ENCODE measurements at places on chromosomes 2 and 18. TPM values are rescaled to one million over a fixed set of nuclear protein-coding genes. Genes with fewer than 3 reads are reported as not detected.

CFC1 gene
- total RNA-seq = not detected

CTLA4 gene
- total RNA-seq = not detected

DNA sequence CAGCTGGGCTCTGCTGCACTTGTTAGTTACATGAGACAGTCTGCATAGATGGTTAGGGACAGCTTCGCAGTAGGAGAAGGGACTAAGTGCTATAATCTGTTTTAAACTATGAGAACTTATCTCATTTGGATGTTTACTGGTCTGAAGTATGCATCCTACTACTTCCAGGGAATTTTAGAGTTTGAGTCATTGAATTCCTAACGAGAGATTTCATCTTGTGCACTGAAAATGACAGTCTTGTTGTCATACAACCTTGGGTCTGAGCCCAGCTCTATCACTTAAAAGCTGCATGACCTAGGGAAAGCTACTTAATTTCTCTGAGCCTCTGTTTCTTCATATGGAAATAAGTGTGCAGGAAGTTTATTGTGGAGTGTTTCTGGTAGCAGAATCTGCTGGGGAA lies 78.4 kb downstream of the TRIM43 start:
- H3K4me1 ChIP-seq = peaks cover 16% of the 10 kb centered on the region
- no peak overlapping the region for H3K4me3 ChIP-seq
- peak; percentile 67 for DNase-seq
- H3K27me3 ChIP-seq = no peaks in the 10 kb centered on the region

DNA sequence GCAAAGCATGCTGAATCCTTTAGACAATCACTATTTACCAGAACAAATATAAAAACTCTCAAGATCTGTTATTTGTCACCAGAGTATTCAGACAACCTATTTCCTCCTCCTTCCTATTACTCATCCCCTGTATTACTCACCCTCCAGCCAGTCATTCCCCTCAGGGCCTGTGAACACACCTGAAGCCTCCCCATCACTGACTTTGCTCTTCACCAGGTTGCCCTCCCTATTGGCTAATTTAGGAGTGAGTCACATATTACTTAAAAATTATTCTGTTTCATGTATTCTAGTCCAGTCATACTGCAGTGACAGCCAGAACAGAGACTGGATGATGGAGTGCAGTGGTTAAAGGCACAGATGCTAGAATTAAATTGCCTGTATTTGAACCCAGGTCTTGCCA lies 3.7 kb upstream of the ATG16L1 start:
- peaks cover 3% of the 10 kb centered on the region for H3K4me1 ChIP-seq
- H3K36me3 ChIP-seq = no peaks in the 10 kb centered on the region
- no peaks in the 10 kb centered on the region for H3K27me3 ChIP-seq
- no peak overlapping the region for H3K4me3 ChIP-seq
